ENCODE measurements at places on chromosomes 13 and 19.

DNA sequence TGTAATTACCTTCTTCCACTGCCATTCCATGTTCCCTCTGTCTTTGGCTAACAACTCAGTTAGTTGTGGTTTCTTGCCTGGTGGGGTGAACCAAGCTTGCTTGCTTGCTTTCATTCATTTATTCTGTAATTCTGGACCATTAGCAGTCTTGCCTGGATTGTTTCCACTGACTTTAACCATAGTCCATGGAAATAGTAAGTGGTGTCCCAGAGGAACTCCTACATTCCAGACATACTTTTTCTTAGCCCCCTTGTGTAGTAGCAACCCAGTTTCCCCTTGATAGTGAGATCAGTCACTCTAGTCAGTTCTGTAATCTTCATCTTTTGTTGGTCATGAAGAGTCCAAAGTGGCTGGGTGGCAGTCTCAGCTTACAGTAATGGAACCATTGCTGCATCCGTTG lies 23.2 kb downstream of the PDS5B start:
- no peak for DNase-seq

- DNase-seq: no peak
Observed at GRCh38 chr13:42369071-42369797, 97.3 kb downstream of the AKAP11 start.

- DNase-seq: peak; percentile 34
Observed at GRCh38 chr13:98528663-98529064, 48.2 kb downstream of the STK24 start.

DNA sequence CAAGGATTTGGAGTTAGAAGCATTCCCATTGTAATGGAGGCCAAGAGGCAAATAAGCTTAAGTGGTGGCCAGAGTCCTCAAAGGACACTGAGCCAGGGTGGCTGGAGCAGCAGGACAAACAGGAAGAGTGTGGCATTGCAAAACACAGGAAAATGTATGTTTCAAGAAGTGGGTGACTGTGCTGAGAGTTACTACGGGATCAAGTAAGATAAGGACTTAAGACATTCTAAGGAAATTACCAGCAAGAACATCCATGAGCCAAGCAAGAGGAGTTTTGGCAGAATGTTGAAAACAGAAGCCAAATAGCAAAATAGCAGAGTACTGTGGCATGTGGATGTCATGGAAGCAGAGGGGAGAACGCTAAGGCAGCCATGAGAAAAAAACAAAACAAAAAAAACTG lies 104.2 kb downstream of the RAP2A start:
- no peak for DNase-seq

GRCh38 chr13:40508127-40508526 lies 158.3 kb downstream of the FOXO1 start:
- peak; percentile 80 for DNase-seq

GRCh38 chr13:27551562-27551961 lies 68.8 kb downstream of the LNX2 start:
- no peak for DNase-seq

DNA sequence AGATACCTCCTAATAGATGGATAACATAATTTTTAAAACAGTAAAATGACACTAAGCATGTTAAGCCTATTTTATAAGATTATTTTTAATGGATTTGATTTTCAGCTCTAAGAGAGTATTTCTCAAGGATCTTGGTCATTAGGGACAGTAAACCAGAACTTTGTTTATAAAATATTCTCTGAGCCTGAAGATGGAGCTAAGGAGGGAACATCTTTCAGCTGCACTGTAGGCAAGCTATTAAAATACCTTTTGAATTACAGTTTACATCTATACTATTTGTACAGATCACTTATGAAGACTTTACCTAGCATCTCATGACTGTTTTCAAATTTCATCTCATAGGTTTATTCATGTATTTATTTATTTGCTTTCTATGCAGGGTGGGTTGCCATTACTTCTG lies 345.3 kb downstream of the MYO16 start:
- DNase-seq: no peak

GRCh38 chr13:106650690-106651205 lies 82.8 kb upstream of the ARGLU1 start:
- no peak for DNase-seq

- peak; percentile 72 for DNase-seq
Observed at GRCh38 chr19:12090807-12091206, 26.3 kb downstream of the ZNF844 start.

DNA sequence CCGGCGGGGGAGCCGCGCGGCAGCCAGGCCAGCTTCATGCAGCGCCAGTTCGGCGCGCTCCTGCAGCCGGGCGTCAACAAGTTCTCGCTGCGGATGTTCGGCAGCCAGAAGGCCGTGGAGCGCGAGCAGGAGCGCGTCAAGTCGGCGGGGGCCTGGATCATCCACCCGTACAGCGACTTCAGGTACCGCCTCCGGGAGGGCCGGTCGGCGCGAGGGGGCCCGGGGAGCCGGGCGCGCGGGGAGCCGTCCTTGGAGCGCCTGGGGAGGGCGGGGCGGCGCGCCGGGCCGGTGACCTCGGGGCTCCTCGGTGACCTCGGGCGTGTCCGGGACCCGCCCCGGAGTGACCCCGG lies 690 bp downstream of the HCN2 start:
- DNase-seq: peak; percentile 54

DNA sequence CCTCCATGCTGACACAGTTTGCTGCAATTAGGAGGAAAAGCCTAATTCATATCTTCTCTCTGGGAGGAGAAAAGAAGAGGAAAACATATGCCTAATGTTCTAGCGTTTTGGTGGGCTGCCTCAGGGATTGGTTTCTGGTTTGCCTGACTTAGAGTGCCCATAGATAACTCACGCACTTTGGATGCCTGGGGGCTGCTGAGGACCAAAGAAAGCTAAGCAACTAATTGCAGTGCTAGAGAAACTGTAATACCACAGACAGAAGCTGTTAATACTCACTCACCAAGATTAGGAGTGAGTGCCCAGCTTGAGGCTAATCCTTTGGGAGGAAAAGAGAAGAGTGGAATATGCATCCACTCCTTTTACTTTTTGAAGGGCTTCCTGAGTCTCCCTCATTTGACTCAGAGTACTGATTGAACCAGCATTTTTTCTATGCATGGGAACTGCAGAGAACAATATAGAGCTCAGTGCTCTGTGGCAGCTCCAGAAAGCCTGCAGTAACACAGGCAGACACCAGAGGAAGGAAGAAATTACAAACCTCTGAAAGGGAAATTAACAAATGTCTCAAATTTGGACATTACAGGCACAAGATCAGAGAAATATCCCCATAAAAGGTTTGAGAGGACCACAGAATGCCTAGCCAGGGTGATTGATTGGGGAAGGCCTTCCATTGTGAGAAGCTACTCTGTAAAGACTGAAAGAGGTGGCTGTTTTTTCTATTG lies 666.4 kb downstream of the OLFM4 start:
- no peak for DNase-seq

GRCh38 chr13:35889560-35889959 lies 241.6 kb downstream of the DCLK1 start:
- no peak for DNase-seq

- DNase-seq: no peak
Observed at GRCh38 chr19:5024282-5024681, 55.4 kb downstream of the KDM4B start.

GRCh38 chr19:3062165-3063105 lies at the start of gene TLE5:
Gene TLE5 (minus strand): TSS chr19:3062495. CDS start chr19:3062200, 295 bp downstream.
- peak; percentile 43 for DNase-seq

DNA sequence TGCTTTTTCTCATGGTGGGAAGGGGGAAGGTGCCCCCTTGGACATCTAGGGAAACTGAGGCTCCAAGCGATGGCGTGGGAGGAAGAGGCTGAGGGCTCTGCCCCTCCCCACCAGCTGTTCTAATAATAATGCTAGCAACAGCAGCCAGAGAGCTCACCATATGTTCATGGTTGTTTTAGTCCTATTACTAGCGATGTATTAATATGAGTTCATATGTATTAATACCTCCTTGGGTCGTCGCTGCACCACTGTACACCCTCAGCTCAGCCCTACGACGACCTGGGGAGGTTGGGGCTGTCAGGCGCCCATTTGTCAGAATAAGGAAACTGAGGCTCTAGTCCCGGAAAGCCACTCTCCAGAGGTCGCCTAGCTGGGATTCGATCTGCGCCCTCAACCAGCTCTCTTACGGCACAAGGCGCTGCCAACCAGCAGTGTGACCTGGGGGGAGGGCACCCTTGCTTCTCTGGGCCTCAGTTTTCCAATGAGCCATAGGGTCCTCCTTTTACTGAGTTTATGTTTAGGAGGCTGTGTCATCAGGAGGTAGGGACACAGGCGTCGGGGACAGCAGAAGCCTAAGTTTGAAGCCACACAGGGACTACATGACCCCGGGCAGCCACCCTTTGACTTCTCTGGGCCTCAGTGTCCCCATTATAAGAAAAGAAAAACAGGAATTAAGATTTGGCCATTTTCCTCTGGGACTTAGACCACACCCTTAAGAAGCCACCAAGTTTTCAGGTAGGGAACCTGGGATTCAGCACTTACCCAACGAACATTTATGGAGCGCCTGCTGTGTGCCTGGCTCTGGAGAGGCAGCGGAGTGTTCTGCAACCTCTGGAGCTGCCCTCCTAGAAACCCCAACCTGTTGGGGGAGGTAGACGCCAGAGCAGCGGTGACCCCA lies 664 bp downstream of the MAST3 start:
- DNase-seq: no peak

- DNase-seq: no peak
Observed at GRCh38 chr13:46100191-46100815, 4.5 kb downstream of the CPB2 start.

- DNase-seq: no peak
Observed at GRCh38 chr13:39483326-39483725, 119.7 kb downstream of the LHFPL6 start.

GRCh38 chr19:5319516-5319915 lies 21.1 kb downstream of the PTPRS start:
- no peak for DNase-seq

DNA sequence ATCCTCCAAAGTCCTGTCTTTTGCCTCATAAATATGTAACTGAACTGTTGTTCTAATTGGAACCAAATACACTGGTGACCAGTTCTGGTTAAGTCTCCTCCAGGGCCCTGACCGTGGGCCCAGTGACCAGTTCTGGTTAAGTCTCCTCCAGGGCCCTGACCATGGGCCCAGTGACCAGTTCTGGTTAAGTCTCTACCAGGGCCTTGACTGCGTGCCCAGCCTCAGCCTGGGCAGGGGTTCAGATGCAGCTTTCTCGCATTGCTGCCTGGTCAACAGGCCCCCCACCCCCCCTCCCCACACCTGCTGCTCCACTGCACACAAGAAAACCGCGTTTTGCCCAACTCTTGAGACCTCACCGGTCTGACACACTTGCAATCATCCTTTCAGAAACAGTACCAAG lies 3.8 kb upstream of the GRTP1 start:
- DNase-seq: no peak

DNA sequence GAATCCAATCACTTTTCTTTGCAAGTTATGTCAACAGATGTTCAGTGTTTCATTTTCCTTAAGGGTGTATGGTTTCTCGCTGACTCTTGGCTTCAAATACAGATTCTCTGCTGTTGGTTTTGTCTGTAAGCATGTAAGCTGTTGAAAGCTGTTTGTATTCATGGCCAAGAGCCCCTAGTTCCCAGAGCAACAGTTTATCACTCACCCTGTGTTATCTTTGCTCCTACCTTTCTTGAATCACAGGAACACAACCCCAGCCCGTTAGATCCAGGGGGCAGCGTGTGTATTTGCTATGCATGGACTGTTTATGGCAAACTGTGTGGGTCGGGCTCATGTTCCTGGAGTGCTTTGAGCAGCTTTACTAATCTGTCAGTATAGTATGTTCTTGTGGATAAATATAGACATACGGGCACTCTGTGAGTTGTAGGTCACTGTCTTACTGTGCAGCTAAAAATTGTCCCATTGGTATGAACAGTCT lies 28.9 kb downstream of the FRY start:
- DNase-seq: no peak

DNA sequence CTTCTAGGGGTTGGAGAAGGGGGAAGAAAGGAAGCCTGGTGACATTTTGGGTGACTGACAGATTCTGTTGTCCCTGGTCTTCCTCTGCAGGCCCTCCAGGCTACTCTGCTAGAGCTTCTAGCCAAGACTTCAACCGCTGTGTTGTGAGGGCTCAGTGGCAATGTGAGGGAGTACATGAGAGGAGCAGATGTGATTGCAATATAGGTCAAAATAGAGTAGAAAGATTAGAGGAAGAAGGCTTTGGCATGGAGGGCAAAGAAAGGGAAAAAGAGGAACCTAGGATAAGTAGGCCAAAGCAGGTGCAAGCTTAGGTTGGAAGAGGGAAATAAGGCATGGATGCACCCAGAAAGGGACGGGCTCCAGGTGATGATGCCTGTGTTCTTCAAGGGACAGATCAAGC lies 216.9 kb downstream of the RGCC start:
- no peak for DNase-seq

DNA sequence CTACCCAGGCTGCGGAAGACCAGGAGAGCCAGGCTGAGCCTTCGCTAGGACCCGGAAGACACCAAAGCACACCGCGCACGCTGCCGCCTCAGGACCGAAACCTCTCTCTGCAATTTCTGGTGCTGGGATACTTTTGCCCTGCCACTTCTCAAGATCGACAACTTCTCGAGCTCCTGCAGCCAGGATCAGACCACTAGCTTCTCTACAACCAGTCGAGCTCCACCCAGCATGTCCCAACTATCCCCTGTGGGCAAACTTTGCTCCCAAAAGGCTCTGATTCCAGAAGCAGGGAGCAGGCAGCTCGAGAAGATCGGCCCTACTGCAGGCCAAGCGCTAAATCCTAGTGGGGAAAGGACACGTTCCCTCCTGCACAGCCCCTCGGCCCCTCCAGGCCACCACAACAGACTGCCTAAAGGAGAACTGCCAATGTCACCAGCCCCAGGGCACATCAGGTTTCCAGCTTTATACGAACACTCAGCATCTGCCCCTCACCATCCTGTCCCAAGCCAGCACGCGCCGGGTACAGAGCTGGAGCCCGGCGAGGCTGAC lies 979 bp downstream of the AKAP8 start:
- DNase-seq: peak; percentile 67

DNA sequence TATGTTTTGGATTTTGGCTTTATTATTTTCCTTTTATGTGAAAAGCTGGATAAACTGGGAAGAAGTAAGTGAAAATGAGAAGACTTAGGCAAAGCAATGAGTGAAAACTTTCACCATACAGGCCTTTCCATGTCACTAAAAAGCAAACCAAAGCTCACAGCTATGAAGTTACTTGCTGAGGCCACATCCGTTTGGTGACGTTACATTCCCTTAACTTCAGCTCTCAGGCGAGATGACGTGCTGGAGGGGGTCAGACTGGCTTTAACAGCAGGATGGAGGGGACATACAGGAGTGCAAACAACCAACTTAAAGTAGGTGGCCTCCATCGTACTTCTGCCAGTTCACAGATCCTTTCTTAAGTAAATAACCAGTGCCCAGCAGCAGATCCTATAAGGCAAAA lies 522.3 kb downstream of the MYO16 start:
- DNase-seq: peak; percentile 49

GRCh38 chr13:47039106-47039505 lies 142.3 kb upstream of the HTR2A start:
- peak; percentile 62 for DNase-seq

DNA sequence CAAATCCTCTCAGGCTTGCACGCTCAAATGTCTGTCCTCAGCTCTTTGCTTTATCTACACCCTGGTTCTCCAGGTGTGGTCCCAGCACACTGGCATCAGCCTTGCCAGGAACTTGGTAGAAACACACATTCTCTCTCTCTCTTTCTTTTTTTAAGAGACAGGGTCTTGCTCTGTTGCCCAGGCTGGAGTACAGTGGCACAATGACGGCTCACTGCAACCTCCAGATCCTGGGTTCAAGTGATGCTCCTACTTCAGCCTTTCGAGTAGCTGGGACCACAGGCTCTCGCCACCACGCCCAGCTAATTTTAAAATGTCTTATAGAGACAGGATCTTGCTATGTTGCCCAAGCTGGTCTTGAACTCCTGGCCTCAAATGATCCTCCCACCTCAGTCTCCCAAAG lies 20.8 kb downstream of the ADGRL1 start:
- DNase-seq: no peak
